ENCODE measurements at places on chromosomes 12 and 14.

DNA sequence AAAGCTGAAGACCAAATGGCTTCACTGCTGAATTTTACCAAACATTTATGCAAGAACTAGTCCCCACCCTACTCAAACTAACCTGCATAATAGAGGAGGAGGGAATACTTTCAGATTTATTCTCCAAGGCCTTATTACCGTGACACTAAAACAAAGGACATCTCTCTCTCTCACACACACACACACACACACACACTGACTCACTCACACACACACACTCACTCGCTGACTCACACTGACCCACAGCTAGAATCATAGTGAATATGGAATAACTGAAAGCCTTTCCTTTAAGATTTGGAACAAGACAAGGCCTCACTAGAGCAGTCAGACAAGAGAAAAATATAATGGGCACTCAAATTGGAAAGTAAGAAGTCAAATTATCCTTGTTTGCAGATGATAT lies 1014.1 kb downstream of the TMTC2 start:
- no peak for DNase-seq

DNA sequence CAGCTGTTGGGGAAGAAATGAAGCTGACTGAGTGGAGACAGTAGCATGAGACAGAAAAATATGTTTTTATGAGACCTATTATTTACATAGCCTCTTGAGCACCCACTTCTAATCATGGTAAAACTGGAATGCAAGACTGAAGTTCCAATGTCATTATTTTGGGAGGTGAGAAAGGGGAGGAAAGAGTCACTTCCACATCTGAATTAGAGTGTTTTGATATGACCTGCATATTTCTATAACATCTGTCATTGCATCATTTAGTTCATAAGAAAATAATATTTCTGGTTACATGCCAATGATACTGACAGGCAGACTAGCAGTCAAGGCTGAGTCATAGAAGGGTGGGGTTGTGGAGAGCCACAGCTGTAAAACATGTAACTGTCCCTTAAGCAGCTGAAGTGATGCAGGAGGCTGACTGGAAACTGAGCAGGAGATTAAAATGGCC lies 26.7 kb downstream of the NTN4 start:
- DNase-seq: no peak

- DNase-seq: no peak
Measured at GRCh38 chr14:50999726-51000125, 55.4 kb upstream of the PYGL start.

DNA sequence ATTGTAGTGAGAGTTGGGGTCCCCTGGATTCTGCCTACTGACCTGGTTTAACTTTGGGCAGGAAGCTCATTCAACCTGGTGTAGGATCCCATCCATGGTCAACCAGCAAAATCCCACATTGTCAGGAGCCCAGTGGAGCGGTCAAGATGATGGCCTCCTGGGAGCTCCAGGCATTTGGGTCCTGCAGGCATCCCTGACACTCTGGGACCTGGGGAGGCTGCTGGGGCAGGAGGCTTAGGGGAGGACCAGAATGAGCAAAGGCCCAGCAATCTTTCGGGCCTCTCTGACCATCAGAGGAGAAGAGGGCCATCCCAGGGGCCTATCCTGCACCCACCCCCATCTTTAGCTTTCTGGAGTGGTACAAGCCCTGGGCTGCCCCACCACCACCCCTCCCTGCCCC lies 104.0 kb downstream of the PRMT8 start:
- no peak for DNase-seq

GRCh38 chr12:130937063-130937462 lies 16.6 kb upstream of the ADGRD1 start:
- no peak for DNase-seq

- no peak for DNase-seq
Measured at GRCh38 chr12:51752234-51752889, 96.2 kb downstream of the FIGNL2 start.

- DNase-seq: no peak
Measured at GRCh38 chr12:112537710-112538396, 119.1 kb downstream of the PTPN11 start.

DNA sequence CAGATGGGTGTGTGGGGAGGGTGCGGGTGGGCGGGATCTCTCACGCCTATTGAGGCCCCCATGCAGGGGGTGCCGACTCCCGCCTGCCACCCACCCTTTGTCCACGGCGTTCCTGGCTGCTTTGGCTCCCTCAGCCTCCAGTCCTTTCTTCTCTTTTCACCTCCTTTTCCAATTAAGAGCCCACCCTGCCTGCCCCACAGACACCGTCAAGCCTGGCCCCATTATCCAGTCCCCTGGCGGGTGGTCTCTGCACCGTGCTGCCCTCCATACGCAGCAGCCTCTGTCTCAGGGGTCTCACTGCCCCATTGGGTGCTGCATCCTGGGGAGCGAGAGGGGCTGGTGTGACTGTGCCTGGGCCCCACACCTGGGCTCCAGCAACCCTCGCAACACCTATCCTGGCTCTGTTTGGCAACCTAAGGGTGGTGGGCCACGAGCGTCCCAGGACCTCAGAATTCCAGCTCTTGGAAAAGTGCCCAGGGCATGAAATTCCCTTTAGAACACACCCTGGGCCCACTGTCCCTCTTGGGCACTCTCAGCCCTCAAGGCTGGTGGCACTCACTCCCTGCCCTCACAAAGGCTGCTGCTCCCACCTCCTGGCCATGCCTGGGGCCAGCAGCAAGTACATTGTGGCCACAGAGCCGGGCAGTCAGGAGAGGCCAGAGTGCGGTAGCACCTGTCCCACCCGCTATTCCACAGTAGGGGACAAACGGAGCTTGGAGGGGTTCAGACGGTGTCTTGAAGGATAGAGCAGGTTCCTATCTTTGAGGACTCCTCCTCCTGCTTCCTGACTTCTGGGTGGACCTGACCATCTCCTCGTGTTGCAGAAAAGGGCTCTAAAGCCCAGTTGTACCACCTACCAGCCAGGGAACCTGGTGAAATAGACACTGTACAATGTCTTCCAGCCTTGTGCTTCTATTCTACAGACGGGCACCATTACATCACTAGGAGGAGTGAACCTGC lies 114.1 kb downstream of the KIF26A start:
- no peak for DNase-seq

DNA sequence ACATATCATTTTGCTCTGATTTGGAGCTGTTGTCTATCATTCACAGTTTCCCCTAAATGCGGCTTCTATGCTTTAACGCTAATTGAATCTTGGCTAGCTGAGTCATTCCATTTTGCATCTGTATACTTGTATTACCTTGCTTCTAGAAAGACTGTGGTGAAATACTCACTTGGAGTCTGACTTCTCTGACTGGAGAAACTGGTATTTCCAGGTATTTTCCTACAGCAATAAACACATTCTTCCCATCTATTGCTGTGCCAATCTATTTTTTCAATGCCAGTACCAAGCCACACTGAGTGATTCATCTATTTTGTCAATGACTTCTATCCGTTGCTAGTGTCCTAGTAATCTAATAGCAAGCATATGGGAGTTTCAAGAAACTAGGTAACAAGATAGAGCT lies 76.0 kb upstream of the ST8SIA1 start:
- DNase-seq: no peak

DNA sequence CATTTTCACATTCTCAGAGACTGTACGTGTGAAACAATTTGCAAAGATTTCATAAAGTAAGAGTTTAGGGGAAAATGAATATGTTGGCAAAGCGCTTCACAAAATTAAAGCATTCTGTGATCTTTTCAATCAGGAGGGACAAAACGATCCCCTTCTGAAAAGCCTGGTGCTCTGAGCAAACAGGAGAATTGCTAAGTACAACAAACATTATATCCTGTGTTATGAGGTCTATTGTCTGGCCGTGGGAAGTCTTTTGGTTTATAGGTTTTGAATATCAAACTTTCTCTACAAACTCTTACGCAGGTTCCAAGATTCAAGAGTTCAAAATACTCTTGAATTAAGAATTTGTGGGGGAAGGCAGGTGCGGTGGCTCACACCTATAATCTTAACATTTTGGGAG lies 7.2 kb upstream of the FOXN3 start:
- peak; percentile 42 for DNase-seq

Measured in NCI-H748 treated with DMSO at 0.1 percent for 48 hours (cell line).